ENCODE measurements at places on chromosomes 5 and 9.

DNA sequence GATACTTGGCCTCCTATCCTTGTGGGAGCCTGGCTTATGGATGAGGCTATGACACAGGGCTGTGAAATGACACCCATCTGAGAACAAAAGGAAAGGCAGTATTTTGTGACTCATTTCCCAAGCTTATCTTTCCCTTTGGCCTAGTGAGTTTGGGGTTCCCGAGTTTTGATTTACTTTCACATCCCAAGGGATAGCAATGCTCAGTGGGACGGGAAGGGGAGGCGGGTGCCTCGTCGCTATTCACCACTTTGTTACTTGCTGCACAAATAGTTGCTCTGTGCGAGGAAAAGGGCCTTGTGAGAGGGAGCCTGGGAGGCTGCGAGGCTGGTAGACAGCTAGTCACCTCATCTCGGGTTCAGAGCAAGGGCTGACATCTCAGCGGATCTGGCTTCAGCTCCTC lies 59.1 kb upstream of the ENTREP1 start:
- no peak for DNase-seq

DNA sequence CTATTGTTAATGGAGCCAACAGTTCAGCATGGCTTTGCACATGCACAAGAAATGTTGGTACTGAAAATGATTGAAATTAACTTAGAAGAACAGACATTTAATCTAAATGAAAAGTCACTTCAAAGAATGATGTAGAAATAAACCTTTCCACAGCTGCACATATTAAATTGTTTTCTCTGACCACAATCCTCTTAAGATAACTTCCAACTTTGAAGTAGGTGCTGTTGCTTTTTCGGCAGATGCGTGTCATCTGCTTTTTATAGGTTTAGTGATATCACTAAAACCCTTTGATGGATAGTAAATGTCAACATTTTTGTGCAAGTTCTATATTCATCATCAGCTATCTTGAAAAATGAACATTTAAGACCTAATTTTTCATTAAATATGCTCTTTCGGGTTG lies 25.3 kb upstream of the SLC1A3 start:
- DNase-seq = no peak

- peak; percentile 89 for DNase-seq
These were observed 43.8 kb upstream of the GOLPH3 start for GRCh38 chr5:32217886-32218396.

GRCh38 chr5:125696762-125697161 lies 726.4 kb upstream of the GRAMD2B start:
- DNase-seq = peak; percentile 16

DNA sequence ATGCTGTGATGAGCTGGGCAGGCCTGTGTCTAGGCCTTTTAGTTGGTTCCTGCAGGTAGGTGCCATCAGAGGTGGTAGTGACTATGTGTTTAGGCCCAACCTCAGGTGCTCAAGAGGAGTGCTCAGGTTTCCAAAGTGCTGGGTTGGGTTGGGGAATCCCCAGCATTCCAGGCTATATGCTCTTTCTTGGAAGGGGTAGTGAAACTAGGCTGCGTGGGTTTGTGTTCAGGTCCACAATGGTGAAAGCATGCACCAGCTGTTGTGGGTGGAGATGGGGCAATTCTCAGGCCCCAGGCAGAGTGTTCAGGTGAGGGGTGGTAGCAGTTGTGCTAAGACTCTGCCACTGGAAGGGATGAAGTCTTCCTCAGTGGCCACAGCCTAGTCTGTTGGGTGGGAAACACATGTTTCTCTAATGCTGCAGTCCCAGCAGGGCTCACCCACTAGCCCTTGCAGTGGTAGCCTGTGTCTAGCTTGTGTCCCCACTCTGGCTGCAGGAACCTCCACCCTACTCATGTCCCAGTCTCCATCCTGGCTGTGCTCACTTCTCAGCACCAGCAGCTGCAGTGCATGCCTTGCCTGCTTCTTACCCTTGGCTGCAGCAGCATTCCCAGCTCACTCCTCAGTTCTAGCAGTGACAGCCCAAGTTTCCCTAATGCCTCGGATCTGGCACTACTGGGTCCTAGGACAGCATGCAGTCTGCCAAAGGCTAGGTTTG lies 78.9 kb downstream of the FAM170A start:
- no peak for DNase-seq

DNA sequence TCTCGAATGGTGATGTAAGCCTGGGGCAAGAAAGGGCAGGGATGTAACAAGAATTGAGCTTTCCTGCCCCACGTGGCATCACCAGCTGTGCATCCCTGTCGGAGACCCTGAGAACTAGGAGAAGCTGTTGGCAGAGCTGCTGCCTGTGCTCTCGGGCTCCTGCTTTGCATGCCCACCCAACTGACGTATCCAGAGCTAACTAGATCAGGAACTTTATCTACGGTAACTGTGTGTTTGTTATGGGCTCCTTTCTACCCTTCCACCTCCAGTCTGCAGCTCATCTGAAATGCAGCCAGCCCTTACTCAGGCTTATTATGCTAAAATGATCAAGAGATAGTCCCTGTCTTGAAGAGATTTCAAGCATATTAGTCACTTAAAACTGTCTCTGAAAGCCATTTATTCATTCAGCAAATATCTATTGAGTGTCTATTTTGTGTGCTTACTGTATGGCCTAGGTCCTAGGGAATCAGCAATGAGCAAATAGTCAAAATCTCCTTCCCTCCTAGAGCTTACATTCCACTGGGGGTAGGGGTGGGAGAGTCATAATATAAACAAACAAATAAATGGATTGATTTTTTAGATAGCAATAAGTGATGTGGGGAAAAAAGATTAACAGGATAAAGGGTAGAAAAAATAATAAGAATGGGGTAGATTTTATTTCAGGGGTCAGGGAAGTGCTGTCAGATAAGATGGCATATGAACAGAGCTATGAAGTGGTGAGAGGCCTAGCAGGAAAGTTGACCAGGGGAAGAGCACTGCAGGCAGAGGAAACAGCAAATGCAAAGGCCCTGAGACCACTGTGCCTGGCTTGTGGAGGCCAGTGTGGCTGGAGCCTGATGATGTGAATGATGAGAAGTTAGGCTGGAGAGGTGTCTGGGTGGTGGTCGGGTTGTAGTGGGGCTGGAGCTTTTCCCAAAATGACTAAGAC lies 118.2 kb downstream of the GALNT10 start:
- peak; percentile 77 for DNase-seq

DNA sequence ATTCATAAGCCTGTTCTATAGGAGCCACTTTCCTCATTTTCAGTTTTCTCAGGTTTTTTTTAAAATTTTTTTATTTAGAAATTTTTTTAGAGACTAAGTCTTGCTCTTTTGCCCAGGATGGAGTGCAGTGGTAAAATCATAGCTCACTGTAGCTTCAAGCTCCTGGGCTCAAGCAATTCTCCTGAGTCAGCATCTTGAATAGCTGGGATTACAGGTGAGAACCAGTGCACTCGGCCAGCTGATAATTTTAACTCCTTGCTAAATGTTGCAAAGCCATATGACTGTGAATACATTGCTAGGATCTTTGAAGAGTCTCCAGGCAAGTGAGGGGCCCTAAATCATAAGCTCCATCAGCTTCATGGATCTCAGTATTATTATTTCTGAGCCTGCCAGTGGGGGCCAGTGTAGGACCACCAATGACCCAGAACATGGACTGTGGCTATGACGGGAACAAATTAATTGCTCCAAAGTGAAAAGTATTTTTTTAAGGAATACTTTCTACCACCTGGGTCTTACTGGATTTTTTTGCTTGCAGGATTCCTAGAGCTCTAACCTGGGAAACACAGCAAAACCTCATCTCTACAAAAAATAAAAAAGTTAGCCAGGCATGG lies 5.7 kb upstream of the GAPVD1 start:
- no peak for DNase-seq

GRCh38 chr5:57983426-57983825 lies 476.5 kb downstream of the PLK2 start:
- DNase-seq = no peak

DNA sequence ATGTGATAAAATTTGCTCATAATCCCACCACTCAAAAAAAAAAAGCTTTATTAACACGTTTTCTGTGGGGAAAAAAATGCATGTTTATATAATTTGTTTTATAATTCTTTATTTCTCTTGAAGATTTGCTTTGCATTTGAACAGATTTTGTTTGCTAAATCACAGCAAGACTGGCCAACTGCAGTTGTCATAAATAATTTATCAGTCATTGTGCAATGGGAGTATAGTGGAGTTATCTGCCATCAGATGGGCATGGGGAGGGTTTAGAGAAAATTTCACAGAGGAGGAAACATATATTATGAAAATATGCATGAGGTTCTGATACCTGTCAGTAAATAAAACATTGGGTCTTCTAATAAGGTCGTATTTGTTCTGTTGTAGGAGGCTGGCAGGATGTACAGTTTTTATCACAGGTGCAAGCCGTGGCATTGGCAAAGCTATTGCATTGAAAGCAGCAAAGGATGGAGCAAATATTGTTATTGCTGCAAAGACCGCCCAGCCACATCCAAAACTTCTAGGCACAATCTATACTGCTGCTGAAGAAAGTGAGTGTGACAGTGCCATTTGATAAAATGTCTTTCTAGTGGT lies 23.8 kb downstream of the HSDL2 start:
- no peak for DNase-seq

- DNase-seq = no peak
These were observed 200.5 kb downstream of the EBF1 start for GRCh38 chr5:158899211-158899610.

DNA sequence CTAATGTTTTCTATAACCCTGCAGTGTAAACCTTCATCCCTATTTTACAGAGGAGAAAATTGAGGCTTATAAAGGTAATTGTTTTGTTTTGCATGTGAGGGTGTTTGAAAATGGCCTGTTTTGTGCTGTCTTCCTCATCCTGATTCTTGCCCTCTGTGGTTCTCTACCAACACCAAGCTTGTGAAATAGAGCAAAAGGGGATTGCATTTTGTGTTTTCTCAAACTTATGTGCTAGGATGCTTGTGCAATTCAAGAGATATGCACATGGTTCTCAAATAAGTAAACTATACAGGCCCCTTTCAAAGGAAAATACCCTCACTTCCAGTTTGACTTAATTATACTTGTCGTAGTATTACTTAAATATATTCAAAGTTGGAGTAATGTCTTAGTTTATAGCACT lies 17.2 kb downstream of the PAM start:
- no peak for DNase-seq

DNA sequence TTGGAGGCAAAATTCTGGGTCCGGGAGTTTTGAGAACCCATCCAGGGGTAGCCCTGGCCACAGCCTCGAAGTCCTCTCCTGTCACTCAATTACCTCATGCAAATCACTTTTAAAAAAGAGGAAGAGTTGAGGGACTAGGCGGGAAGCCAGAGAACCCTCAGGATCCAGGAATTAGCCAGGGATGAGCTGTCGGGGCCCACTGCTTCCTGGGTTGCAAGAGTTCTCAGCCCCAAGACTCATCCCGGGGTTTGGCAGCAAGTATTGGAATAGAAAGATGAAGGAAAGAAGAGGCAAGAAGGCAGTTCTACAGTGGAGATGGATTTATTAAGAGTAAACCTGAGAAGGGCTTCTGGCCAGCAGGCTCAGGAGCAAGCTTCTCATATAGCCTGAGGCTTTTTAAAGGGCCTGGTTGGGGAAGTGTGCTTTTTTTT lies 25.6 kb downstream of the C9orf50 start:
- no peak for DNase-seq

GRCh38 chr9:38620483-38621433 lies at the start of gene ANKRD18A:
ANKRD18A (minus strand) TSS chr9:38620596; CDS start chr9:38620285, 311 bp downstream.
- peak; percentile 98 for DNase-seq

GRCh38 chr5:180498378-180498777 lies 4.2 kb downstream of the CNOT6 start:
- no peak for DNase-seq

DNA sequence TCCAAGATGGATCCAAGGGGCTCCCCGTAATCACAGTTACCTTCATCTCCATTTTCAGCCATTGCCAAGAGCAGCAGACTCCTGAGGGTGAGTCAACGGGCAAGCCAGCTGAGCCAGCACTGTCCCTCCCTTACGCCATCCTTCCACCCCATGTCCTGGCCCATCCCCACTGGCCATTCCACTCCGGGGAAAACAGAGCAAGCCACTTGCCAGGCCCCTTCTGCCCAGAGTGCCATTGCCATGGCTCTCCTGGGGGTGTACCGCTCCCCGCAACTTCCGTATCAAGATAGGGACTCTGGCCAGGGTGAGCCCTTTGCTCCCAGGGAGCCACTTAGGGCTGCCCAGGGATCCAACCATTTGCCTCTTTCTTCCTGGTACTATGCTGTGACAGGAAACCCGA lies 48.9 kb upstream of the CDKN2AIPNL start:
- no peak for DNase-seq

GRCh38 chr9:69308206-69308931 lies 16.6 kb upstream of the ENTREP1 start:
- no peak for DNase-seq

- DNase-seq = no peak
These were observed 113.1 kb downstream of the DNAH5 start for GRCh38 chr5:13831351-13831750.

GRCh38 chr9:974996-975739 lies 1.3 kb upstream of the DMRT3 start:
- no peak for DNase-seq

- DNase-seq = no peak
These were observed 33.1 kb upstream of the RAB14 start for GRCh38 chr9:121234832-121235161.

DNA sequence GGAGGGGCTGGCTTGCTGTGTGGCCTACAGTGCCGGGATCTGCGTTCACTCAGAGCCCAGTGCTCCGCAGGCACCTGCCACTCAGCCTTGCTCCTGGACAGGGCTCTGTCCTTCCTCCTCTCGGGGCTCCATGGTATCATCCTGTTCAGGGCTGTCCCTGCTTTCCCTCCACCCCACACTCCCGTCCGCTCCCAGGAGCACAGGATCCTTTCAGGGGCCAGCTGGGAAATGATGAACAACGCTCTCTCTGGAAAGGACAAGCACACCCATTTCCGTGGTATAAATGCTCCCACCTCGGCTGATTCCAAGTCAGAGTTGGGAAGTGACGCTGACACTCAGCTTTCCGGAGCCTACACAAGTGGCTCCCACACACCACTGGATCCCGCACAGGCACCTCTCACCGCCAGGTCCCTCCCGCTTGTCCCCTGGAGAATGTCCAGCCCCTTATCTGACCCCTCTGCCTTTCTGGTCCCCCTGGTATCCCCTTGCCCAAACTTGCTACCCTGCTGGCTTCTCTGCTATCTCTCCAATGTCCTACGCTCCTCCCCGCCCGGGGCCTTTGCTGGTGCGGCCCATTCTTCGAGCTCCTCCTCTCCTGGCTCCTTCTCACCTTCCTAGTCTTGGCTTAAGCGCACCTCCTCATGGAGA lies 21.3 kb downstream of the HMCN2 start:
- DNase-seq = no peak

DNA sequence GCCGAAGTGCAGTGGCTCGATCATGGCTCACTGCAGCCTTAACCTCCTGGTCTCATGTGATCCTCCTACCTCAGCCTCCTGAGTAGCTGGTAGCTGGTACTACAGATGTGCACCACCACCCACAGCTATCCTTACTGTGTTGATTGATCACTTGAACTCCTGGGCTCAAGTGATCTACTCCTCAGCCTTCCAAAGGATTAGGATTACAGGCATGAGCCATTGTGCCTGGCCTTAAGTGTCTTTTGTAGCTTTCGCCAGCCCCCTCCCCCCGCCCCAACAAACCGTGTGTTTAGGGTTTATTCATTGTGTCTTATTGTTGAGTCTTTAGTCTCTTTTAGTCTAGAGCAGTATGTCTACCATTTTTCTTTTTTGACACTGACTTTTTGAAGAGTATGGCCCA lies 33.1 kb downstream of the SPIN1 start:
- no peak for DNase-seq

- DNase-seq = no peak
These were observed 19.5 kb downstream of the NR3C1 start for GRCh38 chr5:143383988-143384387.

- DNase-seq = no peak
These were observed 157.9 kb downstream of the KDM4C start for GRCh38 chr9:6915635-6916034.
